Activated CD4-positive, CD25-positive, alpha-beta regulatory T cell treated with anti-CD3 and anti-CD28 coated beads, Interleukin-2, amount 50 U/mL, for 16 hours (primary cell): ENCODE measurements at places on chromosomes 6 and 20.

- DNase-seq: no peak
Measured at GRCh38 chr20:11337361-11338130, 580.1 kb upstream of the BTBD3 start.

DNA sequence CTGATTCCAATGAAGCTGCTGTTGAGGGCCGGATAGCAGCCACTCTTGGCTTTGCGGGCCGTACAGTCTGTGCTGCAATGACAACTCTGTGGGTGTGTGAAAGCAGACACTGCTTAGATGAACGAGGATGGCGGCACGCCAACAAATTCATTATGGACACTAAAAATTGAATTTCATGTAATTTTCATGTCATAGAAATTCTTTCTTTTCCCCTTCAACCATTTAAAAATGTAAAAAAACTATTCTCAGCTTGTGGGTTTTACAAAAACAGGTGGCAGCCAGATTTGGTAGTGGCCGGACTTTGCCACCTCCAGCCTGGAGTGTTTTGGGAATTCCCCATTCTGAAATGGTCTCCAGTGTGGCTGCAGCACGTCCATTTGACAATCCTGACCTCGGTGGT is 26.0 kb downstream of the MAS1 start:
- no peak for DNase-seq

GRCh38 chr6:42025066-42025844 is 25.1 kb upstream of the TAF8 start:
- DNase-seq: no peak

GRCh38 chr6:109892451-109893435 is 85.4 kb upstream of the GPR6 start:
- no peak for DNase-seq

DNA sequence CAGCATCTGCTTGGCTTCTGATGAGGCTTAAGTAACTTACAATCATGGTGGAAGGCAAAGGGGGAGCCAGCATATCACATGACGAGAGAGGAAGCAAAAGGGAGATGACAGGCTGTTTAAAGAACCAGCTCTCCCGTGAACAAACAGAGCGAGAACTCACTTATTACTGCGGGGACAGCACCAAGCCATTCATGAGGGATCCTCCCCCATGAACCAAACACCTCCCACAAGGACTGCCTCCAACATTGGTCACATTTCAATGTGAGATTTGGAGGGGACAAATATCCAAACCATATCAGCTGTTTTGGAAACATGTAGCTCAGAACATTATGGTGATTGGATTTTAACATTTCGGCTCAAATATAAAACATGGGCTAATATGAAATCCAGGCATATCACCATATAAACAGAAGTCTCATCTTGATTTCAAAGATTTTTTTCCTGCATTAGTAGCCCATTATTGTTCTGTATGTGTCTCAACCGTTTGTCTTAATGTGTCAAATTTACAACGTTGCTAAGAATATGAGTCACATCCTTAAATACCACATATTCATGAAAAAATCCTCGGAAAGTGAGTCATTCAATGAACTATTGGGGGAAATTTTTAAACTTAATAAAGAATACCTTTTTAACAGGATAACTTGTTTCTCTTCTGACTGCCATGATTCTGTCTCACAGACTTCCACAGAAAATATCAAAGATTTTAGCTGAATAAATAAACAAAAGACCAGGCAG is 894.3 kb downstream of the TFAP2A start:
- DNase-seq: no peak
